RPMI7951 (cell line): ENCODE measurements at places on chromosomes 2 and 18.

DNA sequence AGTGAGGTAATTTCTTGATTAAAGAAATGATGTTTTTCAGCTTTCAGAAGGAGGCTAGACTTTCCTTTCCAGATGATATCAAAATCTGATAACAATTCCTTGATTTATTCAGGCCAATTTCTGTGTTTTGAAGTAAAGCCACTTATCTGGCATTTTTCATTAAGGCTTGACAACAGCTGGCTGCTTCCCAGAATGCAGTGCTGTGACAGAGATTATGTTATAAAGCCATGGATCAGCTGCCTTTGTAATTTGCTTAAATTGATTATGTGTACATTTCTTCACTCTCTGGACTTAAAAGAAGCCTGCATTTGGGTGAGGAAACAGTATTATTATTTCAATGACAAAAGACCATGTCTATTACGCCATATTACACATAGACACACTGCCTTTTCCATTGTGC, 136.0 kb downstream of the PLCL1 start:
- DNase-seq: no peak

DNA sequence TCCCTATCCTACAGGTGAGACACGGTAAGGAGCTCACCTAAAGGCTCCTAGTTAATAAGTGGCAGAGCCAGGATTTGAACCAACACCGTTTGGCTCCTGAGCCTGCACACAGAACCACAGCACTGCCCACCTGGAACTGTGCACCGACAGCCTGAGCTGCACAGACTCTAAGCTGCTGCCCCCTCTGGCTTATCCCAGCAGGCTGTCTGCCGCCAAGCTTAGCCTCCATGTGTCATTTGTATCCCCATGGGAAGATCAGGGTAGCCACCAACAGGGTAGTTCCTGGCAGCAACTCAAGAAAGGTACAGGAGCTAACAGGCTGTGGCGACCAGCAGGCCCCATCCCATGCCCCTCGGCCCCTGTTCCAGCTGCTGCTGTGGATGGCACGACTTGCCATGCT, 135.7 kb downstream of the LRRC30 start:
- DNase-seq: no peak

GRCh38 chr2:234500394-234501006, 3.6 kb upstream of the ARL4C start:
- DNase-seq: peak; percentile 78

- DNase-seq: peak; percentile 59
These were observed 77.0 kb upstream of the PID1 start for GRCh38 chr2:229348128-229348527.

DNA sequence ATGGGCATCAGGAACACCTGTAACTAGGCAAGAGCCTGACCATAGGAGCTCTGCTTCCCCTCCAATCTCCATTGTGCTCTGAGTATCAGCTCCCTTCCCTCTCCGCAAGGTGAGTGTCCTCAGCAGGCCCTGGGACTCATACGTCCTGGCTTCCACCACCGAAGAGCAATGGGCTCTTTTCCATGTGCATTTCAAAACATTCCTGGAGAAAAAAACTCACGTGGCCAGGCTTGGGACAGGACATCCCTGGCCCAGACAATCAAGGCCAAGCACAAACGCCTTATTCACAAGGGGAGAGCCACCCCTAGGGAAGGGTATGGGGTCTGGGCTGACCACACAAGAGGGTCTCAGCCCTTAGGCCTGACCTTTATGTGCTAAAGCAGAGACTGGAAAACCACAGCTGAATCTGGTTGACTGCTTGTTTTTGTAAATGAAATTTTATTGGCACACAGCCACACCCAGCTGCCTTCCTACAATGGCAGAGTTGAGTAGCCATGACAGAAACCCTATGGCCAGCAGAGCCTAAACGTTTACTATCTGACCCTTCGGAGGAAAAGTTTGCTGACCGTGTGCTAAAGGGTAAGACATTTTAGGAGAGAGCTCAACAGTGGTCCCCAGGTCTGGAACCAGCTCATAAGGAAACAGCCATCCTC, 175.7 kb upstream of the ARL4C start:
- DNase-seq: peak; percentile 60

GRCh38 chr2:1101011-1101782, 150.5 kb downstream of the SNTG2 start:
- no peak for DNase-seq

DNA sequence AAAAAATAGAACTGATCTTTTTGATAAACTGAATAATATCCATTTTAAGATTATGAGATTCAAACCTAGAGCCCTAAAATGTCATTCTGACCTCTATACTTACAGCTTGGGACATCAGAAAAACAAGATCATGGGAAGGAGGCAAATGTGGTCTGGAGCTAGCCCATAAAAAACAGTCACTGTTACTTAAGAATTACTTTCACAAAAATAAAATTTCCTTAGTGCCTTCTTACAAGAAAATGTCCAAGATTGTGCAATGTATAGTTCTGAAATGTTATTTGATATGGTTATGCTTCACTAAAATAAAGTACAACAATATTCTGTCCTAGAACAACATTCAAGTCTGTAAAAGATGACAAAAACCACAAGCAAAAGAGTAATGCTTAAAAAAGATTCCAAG, 247.6 kb downstream of the DYM start:
- no peak for DNase-seq

GRCh38 chr2:21891191-21891590, 767.4 kb downstream of the TDRD15 start:
- no peak for DNase-seq

DNA sequence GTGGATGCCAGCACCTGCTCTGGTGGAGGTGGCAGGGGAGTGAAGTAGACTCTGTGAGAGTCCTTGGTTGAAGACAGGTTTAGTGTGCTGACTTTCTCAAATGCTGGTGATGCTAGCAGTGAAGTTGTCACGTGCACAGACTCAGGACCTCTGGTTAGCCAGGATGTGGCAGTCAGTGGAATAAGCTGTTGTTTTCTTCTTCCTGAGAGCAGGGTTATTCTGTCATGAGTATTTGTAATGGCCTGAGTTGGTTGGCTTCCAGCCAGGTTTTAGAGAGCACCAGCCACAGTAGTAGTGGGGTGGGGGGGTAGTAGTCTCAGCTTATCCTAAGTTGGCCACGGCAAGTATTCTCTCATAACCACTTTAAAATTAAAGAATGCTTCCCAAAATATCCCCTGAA, 238.5 kb upstream of the FBXO11 start:
- DNase-seq: peak; percentile 49

- DNase-seq: no peak
These were observed 11.3 kb downstream of the PIGN start for GRCh38 chr18:62175521-62175920.

GRCh38 chr2:18349421-18349820, 211.0 kb downstream of the RDH14 start:
- DNase-seq: no peak

DNA sequence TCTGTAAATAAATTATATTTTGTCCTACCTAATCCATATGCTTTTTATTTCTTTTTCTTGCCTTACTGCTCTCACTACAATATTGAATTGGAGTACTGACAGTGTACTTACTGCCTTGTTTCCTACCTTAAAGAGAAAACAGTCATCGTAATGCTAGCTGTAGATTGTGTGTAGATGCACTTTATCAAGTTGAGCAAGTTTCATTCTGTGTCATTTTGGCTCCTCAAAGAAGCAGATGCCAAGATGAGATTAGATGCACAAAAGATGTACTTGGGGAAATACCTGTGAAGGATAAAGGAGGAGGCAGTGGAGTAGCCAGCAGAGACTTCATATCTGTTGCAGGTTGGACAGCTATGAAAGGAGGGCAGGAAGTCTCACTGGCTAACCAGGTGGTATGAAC, 145.5 kb downstream of the FTCDNL1 start:
- DNase-seq: no peak

DNA sequence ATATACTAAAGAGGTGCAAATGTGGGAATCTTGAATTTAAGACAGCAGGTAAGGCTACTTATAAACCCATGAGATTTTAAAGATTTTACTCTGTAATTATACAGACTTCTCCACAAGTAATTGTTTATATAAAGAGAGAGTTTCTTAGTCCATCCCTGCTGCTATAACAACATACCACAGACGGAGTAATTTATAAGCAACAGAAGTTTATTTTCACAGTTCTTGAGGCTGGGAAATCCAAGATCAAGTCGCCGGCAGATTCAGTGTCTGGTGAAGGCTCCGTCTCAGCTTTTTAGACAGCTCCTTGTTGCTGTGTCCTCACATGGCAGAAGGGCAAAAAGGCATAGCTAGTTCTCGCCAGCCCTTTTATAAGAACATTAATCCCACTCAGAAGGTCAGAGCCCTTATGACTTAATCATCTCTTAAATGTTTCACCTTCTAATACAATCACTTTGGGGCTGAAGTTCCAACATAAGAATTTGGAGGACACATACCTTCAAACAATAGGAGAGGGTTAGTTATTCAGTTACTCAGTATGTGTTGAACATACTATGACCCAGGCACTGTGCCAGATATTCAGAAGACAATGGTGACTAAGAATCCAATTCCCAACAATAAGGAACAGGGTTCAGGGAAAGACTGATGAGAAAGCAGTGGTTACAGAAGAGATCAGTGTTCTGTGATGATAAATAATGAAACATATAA, 466.0 kb downstream of the RIT2 start:
- DNase-seq: no peak

GRCh38 chr18:44957025-44957424, 276.3 kb downstream of the SETBP1 start:
- no peak for DNase-seq

- DNase-seq: no peak
These were observed 84.0 kb downstream of the EHBP1 start for GRCh38 chr2:62789518-62789917.
